Globus pallidus (tissue), 1 donor: ENCODE measurements at places on chromosomes 3 and 15.

DNA sequence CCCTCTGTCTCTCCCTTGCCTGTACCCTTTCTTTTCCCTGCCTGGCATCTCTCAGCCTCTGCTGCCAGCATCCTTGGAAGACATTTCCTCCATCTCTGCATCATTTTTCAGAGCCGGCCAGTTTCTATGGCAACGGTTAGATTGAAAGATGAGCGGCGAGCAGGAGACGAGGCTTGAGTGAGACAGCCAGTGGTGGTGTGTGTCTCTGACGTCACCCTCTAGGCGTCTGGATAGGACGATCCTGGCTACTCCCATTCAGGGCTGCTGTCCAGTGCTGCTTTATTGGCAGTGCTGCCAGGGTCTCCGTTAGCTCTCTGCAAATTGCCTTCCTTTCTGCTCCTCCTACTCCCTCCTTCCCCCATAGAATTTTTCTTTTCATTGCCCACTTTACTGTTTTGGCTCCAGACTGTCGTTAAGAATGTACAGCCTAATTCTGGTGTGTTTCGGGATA is 57.9 kb downstream of the TRAK1 start:
- DNase-seq: peak; percentile 96

DNA sequence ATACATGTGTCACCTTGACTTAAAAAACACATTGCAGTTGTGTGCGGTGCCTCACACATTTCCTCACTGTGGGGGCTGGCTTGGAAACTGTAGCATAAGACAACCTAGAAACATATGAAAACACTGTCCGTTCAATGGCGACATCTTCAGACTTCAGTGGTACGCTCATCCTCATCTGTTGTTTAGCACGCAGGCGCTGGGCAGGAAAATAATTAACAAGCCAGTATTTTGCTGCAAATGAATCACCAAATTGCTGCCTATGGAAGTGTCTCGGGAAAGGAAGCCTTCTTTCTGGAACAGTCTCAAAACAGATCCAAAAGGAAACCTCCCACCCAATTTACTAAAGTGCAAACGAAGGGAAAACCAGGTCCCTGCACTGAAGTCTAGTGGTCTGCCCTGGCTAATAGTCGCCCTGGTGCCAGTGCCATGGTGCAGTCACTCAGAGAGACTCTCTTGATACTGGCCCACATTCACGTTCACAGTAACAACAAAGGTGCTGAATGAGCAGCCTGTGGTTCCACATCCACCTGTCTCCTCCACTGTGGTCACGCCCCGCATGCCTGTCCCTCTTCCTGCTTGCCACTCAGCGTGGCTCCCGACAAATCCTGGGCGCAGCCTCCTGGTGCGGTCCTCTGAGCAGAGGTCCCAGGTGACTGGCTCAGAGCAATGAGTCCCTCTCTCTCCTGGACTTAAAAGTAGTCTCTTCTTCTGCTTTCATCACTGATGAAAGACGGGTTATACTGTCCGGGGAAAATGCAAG is 35.6 kb upstream of the MUC13 start:
- no peak for DNase-seq

GRCh38 chr3:47932421-47932820 is 83.8 kb downstream of the MAP4 start:
- no peak for DNase-seq

- no peak for DNase-seq
Measured at GRCh38 chr3:85667744-85668143, 709.0 kb downstream of the CADM2 start.

GRCh38 chr3:36988356-36988755 is 4.6 kb downstream of the EPM2AIP1 start:
- DNase-seq: no peak

GRCh38 chr3:157104928-157105652 is 54.9 kb downstream of the CCNL1 start:
- DNase-seq: no peak

- DNase-seq: no peak
Measured at GRCh38 chr3:188036375-188037194, 117.4 kb upstream of the LPP start.

DNA sequence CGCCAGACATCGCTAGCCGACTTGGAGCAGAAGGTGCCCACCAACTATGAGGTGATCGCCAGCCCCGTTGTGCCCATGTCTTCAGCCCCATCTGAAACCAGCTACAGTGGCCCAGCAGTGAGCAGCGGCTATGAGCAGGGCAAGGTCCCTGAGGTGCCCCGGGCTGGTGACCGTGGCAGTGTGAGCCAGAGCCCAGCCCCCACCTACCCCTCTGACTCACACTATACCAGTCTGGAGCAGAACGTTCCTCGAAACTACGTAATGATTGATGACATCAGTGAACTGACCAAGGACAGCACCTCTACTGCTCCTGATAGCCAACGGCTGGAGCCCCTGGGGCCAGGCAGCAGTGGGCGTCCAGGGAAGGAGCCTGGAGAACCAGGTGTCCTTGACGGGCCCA is 12.9 kb upstream of the APEH start:
- no peak for DNase-seq

DNA sequence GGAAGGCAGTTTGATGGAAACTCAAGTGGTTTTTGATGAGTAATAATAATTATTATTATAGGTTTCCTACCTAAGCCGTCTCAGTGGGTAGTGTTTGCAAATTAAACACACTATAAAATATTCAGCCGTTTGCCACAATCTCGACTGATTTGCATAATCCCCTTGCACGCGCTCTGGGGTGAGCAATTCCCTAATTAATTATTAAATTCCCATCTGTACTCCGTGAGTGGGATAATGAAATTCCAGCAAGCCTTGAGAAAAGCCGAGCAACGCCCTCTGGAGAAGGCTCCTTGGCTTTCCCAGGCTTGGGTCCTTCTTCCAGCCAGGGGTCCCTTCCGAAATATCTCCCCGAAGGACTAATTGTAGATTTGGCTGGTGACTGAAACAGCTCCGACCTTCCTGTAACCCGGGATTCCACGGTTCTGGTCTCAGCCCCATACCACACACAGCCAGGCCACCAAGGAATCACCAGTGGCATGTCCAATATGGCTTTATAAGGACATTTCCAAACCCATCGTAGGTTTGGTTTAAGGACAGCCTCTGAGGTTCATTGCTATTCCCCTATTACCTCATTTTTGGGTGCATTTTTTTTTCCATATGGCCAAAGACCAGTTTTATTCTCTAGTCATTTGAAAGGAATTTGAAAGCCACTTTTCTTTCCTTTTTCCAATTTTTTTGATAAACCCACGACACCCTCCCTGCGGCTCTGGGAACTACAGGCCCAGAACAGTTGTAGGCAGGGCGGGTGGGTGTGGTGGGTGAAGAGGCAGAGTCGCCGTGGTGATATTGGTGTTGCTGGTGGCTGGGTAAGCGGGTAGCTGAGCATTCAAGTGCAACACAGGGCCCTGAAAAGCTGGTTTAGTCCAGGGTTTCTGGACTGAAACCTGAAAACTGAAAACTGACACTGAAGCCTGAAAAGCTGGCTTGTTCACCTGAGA is 33.2 kb upstream of the RGMA start:
- DNase-seq: no peak

DNA sequence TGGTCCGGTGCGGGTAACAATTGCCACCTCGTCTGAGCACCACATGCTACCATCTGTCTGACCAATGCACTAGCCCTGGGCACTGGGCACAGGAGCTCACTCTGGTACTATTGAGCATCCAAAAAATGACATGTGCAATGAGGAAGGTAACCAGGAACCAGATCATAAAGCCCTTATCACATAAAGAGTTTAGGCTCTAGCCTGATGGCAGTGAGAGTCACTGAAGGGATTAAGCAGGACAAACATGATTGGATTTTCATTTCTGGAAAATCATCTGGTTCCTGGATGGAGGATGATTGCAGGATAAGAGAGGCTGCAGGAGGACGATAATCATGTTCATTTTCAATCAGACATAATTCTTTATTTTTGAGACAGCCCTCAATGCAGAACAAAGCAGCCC is 12.4 kb downstream of the NDUFB4 start:
- no peak for DNase-seq

DNA sequence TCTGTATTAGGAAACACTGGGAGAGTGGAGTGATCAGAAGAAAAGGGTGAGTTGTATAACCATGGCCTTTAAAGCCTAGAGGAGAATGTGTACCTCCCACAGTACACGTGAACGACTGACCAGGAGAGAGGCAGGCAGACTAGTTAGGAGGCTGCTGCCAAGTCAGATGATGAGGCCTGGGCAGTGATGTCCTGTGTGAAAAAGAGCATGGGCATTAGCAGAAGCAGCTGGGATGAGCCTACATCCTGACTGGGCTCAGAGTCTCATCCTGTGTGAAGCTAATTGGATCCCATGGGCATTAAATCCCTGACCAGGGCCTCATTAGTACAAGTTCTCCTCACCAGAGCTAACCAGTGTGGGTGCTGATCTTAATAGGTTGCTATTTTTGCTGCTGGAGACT is 89.1 kb upstream of the SLC2A2 start:
- peak; percentile 26 for DNase-seq

GRCh38 chr3:138875096-138875753 is 40.5 kb upstream of the PIK3CB start:
- DNase-seq: no peak

DNA sequence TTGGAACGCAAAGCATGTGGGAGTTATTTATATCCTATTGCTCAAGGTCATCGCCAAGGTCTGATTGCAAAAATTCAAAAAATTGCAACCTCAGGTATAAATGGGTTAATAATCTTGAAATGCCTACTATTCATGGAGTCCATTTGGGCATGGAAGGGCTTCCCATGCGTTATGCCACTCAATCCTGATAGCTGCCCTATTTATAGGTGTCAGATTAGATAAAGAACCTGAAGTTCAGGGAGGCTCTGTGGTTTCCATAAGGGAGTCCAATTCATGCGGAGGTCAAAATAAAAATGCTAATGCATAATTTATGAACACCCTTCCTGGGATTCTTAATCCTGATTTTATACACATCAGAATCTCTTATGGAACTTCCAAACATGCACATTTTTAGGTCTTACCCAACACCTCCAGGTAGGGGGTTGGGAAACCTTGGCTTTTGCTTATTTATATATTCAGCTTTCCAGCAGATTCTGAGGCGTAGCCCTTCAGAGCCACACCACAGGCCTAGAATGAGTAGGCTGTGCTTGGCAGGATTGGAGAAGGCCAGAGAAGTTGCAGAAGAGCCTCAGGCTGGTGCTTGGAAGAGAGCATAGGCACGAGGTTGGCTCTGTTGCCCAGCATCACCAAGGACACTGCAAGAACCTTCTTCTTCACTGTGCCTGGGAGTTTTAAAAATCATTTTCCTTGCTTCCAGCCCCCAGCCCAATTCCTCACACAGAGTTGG is 324.4 kb upstream of the CFAP20DC start:
- no peak for DNase-seq

DNA sequence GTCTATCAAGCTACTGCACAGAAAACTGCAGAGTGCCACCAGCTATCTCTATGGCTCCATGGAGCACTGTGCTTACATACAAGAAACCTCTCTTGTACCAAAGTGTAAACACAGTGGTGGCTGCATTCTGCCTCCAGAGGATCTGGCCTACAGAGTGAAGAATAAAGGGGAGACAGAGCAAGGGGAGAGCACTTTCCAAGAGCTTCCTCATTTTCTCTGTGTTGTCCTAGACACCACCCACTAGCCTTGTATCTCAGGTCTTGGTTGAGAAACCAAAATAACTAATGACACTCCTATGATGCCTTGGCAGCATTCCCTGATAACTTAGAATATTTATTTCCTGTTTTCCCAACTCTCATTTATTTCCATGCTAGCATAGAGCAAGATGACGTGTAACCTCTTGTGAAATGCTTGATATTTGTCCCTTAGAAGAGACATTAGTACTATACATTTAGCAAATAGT is 56.9 kb upstream of the PHLDB2 start:
- DNase-seq: no peak

DNA sequence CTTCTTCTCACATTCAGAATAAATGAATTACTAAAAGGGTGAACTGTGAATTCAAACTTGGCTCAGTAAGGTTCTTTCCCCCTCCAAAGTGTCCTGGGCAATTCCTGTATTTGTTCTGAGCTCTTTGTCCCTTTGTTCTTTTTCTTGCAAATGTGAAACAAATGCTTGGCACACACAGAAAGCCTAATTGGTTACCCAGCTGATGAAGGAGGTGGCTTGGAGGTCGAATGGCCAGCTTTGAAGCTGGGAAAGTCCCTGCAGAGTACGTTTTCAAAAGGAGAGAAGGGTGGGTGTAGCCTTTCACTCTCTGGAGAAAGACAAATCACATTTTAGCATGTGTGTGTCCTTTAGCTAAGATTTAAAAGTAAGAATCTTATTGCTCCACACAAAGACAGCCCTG is 154.4 kb downstream of the PEX5L start:
- peak; percentile 53 for DNase-seq

DNA sequence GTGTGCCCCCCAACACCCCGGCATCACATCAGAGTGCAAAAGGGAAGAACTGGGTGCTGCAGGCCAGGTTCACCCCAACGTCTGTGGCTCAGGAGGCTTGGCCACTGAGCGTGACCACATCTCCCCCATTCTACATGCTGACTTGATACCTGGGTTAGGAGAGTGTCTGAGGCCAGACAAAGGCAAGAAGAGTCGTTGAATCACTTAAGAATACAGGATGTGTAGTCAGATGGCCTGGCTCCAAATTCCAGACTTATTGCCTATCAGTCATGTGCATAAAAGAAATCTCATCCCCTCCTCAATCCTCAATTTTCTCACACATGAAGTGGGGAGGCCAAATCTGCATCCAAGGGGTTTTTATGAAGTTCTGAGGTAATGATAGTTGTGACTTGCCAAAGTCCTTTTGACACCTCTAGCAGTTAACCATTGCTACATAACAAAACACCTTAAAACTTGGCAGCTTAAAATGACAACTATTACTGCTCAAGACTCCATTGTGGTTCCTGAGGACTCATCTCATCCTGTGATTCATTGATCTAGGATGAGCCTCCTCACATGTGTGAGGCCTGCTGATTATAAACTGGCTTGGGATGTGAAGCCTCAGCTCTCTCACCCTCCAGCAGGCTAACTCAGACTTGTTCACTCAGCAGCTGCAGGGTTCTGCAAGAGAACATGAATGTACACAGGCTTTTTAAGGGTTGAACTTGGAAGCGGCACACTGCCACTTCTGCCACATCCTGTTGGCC is 138.8 kb upstream of the TLE3 start:
- no peak for DNase-seq

DNA sequence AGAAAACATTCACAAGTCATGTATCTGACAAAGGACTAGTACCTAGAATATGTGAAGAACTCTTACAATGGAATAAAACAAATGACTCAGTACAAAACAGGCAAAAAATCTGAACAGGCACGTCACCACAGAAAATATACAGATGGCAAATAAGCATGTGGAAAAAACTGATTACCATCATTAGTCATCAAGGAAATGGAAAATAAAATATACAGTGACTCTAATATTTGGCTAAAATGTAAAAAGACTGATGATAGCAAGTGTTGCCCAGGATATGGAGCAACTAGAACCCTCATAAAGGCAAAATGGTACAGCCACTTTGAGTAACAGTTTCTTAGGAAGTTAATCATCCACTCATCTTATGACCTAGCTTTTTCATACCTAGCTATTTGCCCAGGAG is 95.8 kb upstream of the ABHD17C start:
- DNase-seq: no peak

- no peak for DNase-seq
Measured at GRCh38 chr3:128199110-128199509, 45.8 kb downstream of the EEFSEC start.

GRCh38 chr3:165466856-165467255 is 270.7 kb upstream of the SLITRK3 start:
- no peak for DNase-seq

- DNase-seq: no peak
Measured at GRCh38 chr3:70108072-70108471, 108.5 kb downstream of the SAMMSON start.
